DMS53 (cell line): ENCODE measurements at places on chromosomes 1 and 21.
A peak's percentile ranks its signal among the peaks of the same experiment; 100 is the strongest.

GRCh38 chr1:8406011-8406410, 88.1 kb downstream of the SLC45A1 start:
- DNase-seq: no peak

DNA sequence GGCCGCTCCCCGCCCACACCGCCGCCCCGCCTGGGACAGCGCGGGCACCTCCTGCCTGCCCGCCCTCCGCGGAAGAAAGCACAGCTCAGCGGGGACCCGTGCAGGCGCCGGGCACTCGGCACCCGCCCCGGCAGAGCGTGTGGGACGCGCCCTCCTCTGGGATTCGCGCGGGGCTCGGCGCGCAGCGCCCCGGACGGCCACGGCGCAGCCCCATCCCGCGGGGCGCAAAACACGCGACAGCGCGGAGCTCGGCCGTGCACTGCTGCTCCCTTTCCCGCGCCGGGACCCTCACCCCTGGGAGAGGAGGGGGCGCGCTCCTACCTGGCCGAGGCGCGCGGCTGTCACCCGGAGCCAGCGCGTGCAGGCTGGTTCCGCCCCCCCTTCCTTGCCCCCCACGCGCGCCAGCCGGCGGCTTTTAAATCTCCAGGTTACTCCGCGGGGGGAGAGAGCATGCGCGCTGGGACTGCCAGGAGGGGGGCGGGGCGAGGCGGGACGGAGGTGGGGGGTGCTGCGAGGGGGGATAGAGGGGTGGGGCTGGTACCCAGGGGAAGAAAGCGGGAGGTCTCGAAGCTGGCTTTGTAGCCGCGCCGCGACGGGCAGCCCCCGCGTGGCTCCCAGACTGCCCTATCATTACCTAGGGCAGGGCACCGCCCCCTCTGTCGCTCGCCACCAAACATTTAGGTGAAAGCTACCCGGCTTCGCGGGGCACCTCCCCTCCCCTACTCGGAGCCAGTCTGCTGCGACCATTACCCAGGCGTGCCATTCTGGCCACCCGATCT, at the start of gene SLC45A3:
Gene SLC45A3 (minus strand): TSS at position 437 of the 779 bp plus-strand sequence. CDS start 15,853 bp downstream, outside the sequence.
- DNase-seq: peak; percentile 79

GRCh38 chr1:8567146-8567545, 249.2 kb downstream of the SLC45A1 start:
- peak; percentile 52 for DNase-seq

DNA sequence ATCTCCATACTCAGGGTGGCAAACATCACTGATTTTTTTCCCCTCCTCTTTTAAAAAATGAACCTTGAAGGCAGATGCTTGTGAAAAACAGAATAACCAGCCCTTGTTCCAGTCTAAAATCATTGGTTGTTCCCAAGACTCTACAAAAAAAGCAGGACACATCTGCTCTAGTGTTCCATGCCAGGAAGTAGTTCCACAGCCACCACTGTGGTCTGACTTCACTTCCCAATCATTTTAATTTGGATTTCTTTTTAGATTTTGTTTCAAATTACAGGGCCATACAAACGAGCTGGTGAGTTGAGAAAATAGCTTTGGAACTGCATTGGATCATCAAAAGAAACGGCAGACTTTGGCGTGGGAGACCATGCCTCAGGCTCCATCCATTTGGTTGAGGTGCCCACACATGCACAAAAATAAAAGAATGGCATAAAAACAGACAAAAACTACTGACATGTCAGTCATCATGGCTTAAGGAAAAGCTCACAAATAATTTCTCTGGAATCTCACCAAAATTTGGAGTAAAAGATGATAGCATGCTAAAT, 210.0 kb downstream of the GABPA start:
- DNase-seq: no peak

- no peak for DNase-seq
Observed at GRCh38 chr1:242185731-242186130, 186.8 kb upstream of the MAP1LC3C start.
